AG09319 (cell line): ENCODE measurements at places on chromosomes 1 and 21.

DNA sequence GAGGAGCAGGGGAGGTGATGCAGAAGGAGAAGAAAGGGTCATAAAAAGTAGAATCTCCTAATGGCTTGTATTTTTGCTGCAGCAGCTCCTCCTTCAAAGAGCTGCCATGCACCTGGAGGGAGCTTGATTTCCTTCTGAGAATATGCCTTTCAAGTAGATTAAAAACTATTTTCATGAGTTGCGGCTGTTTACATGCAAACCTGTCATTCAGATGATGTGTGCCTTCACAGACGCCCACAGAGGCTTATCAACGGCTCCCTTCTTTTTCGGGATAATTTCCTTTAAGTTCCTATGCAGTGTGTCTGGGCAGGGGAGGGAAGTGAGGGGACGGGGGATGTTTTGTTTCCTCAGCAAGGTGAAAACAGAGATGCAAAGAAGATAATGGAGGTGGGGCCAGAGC, 38.8 kb downstream of the TNR start:
- DNase-seq: no peak

DNA sequence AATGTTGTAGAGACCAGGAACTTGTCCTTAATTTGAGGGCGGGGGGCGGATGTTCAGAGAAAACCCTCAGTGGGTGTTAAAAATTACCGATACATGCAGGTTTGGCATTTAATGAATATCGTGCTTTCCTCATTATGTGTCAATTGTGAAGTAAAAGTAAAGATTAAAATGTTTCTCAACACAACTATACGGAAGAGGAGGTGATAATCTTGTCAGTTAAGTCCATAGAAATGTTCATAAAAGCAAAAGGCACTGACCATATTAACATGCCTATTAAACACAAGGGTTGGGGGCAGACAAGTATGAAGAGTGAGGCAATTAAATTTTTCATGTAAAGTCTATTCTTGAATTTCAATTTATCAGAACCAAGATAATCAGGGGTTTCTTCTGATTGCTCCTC, 1.3 kb downstream of the BRINP3 start:
- no peak for DNase-seq

- no peak for DNase-seq
Observed at GRCh38 chr1:40567825-40568224, 36.4 kb downstream of the ZNF684 start.

DNA sequence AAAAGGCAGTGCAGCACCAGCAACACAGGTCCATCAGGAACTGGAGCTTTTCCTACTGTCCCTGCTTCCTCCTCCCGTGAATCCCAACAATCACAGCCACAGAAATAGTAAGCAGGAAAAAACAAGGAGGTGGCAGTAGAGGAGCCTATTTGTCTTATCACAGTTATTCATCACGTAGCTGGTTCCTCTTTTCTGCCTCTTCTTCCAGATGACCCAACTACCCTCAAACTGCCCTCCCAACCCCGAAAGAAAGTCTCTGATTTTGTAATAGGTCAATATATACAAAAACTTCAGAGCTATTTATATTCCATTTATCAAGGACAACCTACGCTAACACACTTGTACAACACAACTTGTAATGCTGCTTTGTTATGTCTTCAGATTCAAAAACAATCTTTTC, 21.4 kb downstream of the GNB1 start:
- no peak for DNase-seq

DNA sequence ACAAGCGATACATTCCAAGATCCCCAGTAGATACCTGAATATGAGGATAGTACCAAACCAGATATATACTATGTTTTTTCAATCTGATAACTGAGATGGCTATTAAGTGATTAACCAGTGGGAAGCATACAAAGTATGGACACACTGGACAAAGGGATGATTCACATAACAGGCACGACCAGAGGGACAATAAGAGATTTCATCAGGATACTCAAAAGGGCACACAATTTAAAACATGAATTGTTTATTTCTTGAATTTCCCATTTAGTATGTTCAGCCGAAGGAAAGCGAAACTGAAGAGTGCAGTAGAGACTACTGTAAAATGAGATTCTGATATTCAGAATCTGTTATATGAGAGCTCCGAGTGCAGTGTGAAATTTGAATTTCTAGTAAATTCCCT, 10.6 kb downstream of the ZZZ3 start:
- DNase-seq: peak; percentile 14

GRCh38 chr1:204980840-204981405, 62.1 kb upstream of the CNTN2 start:
- no peak for DNase-seq

DNA sequence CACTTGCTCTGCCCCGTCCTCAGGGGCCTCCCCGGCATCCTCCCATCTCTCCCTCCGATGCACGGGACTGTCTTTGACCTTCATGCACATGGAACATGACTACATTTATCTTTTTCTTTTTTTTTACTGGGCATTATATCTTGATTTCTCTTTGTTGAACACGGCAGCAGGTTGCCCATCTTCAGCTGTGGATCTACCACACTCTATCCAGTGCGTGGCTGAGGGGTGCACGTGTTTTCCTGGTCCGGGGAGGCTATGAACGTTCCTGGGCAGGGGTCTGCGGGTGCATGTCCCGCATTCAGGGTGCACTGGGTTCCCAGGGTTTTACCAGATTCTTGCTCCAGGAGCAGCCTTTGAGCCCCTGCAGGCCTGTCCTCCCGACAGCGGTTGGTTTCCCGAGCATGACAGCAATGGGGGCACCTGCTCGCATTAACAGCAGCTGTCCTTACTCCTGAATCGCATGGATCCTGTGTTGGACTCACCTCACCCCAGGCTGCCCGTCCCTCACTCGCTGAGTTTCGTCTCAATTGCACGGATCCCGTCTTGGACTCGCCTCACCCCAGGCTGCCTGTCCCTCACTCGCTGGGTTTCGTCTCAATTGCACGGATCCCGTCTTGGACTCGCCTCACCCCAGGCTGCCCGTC, 7.4 kb downstream of the POFUT2 start:
- DNase-seq: no peak

- DNase-seq: no peak
Observed at GRCh38 chr1:200869753-200870391, 2.9 kb upstream of the GPR25 start.

GRCh38 chr1:15272009-15272781, 25.2 kb downstream of the FHAD1 start:
- peak; percentile 30 for DNase-seq

DNA sequence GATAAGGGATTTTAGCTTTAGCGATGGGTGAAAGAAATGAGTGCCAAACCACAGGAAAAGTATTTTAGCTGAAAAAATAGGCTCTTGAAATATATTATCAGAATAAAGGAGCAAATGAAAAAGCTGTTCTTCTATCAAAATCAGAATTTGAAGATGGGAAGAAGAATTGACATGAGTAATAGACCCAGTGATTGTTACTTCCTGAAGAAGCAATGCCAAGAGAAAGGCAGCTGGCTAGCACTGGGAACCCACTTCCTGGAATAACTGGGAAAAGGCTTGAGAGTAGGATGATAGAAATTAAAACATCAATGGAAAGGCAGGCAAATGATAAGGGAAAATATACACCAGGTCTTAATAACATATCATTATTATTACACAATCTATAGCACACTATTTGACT, 29.9 kb upstream of the LYPLAL1 start:
- DNase-seq: no peak
